Memory B cell (primary cell): ENCODE measurements at places on chromosomes 16 and 17.

- H3K27me3 ChIP-seq, result peaks cover 5% of the 10 kb centered on the region
- H3K36me3 ChIP-seq, result peaks cover 3% of the 10 kb centered on the region
- H3K4me1 ChIP-seq, result no peaks in the 10 kb centered on the region
- no peak overlapping the region for H3K4me3 ChIP-seq
- DNase-seq, result no peak
These were observed 11.5 kb upstream of the IL34 start for GRCh38 chr16:70634861-70635260.

DNA sequence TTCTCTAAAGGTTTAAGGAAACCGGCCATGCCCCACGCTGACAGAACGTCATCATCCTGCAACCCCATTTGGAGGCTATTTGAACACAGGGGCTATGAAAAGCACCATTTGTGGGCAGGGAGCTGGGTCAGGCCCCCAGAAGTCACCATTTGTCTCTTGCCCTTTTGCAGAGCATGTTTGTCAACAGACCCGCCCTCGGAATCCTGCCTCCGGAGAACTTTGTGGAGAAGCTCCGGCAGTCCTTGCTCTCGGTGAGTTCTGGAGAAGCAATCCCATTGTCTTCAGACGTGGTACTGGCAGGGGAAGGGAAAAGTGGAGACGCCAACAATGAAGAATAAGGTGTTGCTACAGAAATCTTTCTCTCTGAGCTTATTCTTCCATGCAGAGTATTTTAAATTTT, 33.5 kb downstream of the TMEM186 start:
- no peak overlapping the region for H3K4me3 ChIP-seq
- no peak for DNase-seq
- H3K36me3 ChIP-seq, result peaks cover 19% of the 10 kb centered on the region

DNA sequence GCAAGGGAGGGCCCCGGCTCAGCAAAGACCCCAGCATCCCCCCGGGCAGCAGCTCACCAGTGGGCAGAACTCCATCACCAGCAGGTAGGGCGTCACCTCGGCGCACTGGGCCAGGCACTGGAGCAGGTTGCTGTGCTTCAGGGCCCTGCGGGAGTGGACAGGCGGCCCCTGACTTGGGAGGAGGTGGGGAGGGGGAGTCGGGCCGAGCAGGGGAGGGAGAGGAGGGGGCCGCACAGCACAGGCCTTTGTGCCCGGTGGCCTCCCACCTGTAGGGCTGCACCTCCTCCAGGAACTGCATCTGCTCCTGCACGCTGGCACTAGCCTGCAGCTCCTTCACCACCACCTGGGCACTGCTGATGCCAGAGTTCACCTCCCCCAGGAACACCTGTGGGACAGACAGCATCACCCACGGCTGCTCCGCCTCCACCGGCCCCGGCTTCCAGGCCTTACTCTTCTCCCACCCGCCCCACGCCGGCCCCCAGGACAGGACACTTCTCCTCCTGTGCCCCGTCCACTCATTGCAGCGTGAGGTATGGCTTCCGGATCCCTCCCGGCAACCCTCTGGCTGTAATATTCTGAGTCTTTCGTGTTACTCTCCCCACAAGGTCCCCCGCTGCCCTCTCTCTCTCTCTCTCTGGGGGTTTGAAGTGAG, 37.7 kb upstream of the PVALEF start:
- no peak overlapping the region for H3K4me3 ChIP-seq
- DNase-seq, result no peak
- H3K27me3 ChIP-seq, result no peaks in the 10 kb centered on the region
- no peaks in the 10 kb centered on the region for H3K36me3 ChIP-seq

GRCh38 chr17:38587947-38588787, 17.6 kb downstream of the SRCIN1 start:
- DNase-seq, result no peak
- peaks cover 19% of the 10 kb centered on the region for H3K4me1 ChIP-seq
- H3K4me3 ChIP-seq, result no peak overlapping the region
- no peaks in the 10 kb centered on the region for H3K36me3 ChIP-seq
- peaks cover 48% of the 10 kb centered on the region for H3K27me3 ChIP-seq
- H3K27ac ChIP-seq, result no peak overlapping the region

- peaks cover 25% of the 10 kb centered on the region for H3K4me1 ChIP-seq
- peak overlapping the region; percentile 73 for H3K4me3 ChIP-seq
- DNase-seq, result peak; percentile 69
- no peaks in the 10 kb centered on the region for H3K27me3 ChIP-seq
- H3K36me3 ChIP-seq, result peaks cover 1% of the 10 kb centered on the region
- H3K27ac ChIP-seq, result peak overlapping the region; percentile 89
These were observed 3.4 kb downstream of the SGCA start for GRCh38 chr17:50169121-50169764.

GRCh38 chr16:5186381-5186903, 88.8 kb upstream of the EEF2KMT start:
- peaks cover 1% of the 10 kb centered on the region for H3K27me3 ChIP-seq
- no peaks in the 10 kb centered on the region for H3K36me3 ChIP-seq
- no peak for DNase-seq
- H3K4me1 ChIP-seq, result no peaks in the 10 kb centered on the region
- no peak overlapping the region for H3K27ac ChIP-seq

DNA sequence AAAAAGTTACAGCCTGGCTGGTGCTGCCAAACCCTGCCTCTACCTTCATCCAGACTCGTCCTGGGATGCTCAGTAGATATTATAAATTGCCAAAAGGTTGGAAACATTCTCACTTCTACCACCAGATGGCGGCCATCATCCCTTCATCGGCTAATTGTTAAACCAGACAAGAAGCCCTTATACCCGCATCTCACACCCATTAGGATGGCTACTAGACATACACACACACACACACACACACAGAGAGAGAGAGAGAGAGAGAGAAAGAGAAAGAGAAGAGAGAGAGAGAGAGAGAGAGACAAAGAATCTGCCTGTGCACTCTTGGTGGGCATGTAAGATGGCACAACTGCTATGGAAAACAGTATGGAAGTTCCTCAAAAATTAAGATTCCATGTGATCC, 15.0 kb upstream of the SCIMP start:
- H3K27me3 ChIP-seq, result no peaks in the 10 kb centered on the region
- peak overlapping the region; percentile 76 for H3K27ac ChIP-seq
- DNase-seq, result peak; percentile 70
- H3K4me3 ChIP-seq, result peak overlapping the region; percentile 1

GRCh38 chr16:4263504-4264436, 9.1 kb downstream of the TFAP4 start:
- H3K36me3 ChIP-seq, result peaks cover 8% of the 10 kb centered on the region
- no peak for DNase-seq
- H3K27ac ChIP-seq, result no peak overlapping the region
- H3K4me1 ChIP-seq, result peaks cover 9% of the 10 kb centered on the region

- H3K27me3 ChIP-seq, result peaks cover 4% of the 10 kb centered on the region
- H3K4me1 ChIP-seq, result no peaks in the 10 kb centered on the region
- no peak for DNase-seq
- H3K27ac ChIP-seq, result no peak overlapping the region
- no peak overlapping the region for H3K4me3 ChIP-seq
- H3K36me3 ChIP-seq, result no peaks in the 10 kb centered on the region
These were observed 8.2 kb downstream of the CDH15 start for GRCh38 chr16:89179656-89180315.

GRCh38 chr16:12653820-12654392, 149.8 kb downstream of the CPPED1 start:
- peaks cover 7% of the 10 kb centered on the region for H3K27me3 ChIP-seq
- no peak overlapping the region for H3K4me3 ChIP-seq
- H3K36me3 ChIP-seq, result peaks cover 4% of the 10 kb centered on the region

DNA sequence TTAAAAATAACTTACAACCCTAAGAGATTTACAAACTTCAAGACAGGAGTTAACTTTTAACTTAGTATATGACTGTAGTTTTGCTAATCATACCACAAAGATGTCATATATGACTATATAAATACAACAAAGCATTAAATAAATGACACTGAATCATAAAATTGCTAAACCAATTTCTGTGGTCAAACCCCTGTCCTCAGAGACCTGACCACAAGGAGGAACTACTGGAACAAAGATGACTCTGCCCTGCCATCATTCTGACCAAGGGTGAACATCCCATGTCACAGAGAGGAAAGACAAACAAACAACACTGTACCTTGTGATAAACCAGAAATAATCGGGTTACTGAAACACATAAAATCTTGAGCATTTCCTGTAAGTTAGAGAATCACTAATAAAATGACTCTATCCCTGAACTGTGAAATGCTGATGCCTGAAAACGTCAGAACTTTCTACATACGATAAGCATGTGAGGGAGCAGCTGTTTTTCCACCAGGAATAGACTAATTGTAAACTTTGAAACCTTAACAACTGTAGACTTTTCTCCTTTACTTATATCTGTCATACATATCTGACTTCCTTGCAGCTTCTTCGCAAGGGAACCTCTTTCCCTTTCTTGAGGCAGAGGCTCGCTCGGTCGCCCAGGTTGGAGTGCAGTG, 47.9 kb downstream of the WDR59 start:
- peaks cover 3% of the 10 kb centered on the region for H3K4me1 ChIP-seq
- peaks cover 29% of the 10 kb centered on the region for H3K36me3 ChIP-seq
- no peak overlapping the region for H3K4me3 ChIP-seq
- no peaks in the 10 kb centered on the region for H3K27me3 ChIP-seq
- no peak for DNase-seq

- no peak overlapping the region for H3K27ac ChIP-seq
- H3K36me3 ChIP-seq, result no peaks in the 10 kb centered on the region
- no peak for DNase-seq
- H3K27me3 ChIP-seq, result no peaks in the 10 kb centered on the region
- H3K4me1 ChIP-seq, result no peaks in the 10 kb centered on the region
These were observed 67.9 kb downstream of the IRX6 start for GRCh38 chr16:55391760-55392375.

GRCh38 chr17:50218771-50219315, 17.4 kb upstream of the COL1A1 start:
- H3K36me3 ChIP-seq, result no peaks in the 10 kb centered on the region
- H3K27ac ChIP-seq, result no peak overlapping the region
- peaks cover 9% of the 10 kb centered on the region for H3K27me3 ChIP-seq
- no peak overlapping the region for H3K4me3 ChIP-seq
- H3K4me1 ChIP-seq, result peaks cover 3% of the 10 kb centered on the region

- peak overlapping the region; percentile 86 for H3K4me3 ChIP-seq
- peaks cover 4% of the 10 kb centered on the region for H3K36me3 ChIP-seq
- H3K27me3 ChIP-seq, result no peaks in the 10 kb centered on the region
- DNase-seq, result no peak
These were observed 1.2 kb upstream of the DPEP2 start for GRCh38 chr16:68000450-68000849.

- no peaks in the 10 kb centered on the region for H3K27me3 ChIP-seq
- H3K36me3 ChIP-seq, result peaks cover 1% of the 10 kb centered on the region
- no peak for DNase-seq
- H3K4me1 ChIP-seq, result peaks cover 14% of the 10 kb centered on the region
These were observed 818 bp upstream of the BCAS3 start for GRCh38 chr17:60676758-60677307.

DNA sequence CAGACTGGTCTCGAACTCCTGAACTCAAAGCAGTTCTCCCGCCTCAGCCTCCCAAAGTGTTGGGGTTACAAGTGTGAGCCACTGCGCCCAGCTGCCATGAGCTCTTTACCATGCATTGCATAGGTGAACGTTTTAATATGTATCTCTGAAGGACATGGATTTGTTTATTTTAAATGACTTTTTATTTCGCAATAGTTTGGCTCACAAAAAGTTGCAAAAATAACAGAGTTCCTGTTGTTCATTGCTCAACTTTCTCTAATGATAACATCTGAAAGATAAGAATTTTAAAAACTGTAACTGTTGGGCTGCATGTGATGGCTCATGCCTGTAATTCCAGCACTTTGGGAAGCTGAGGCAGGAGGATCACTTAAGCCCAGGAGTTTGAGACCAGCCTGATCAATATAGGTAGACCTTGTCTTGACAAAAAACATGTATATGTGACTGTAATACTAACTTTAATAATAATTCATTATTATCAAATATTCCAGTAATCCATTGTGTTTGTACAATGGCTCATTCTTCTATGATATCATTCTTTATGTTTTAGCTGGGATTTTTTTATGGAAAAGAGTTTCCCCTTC, 80.1 kb downstream of the ABCC1 start:
- H3K36me3 ChIP-seq, result peaks cover 5% of the 10 kb centered on the region
- H3K27me3 ChIP-seq, result no peaks in the 10 kb centered on the region
- H3K4me1 ChIP-seq, result peaks cover 20% of the 10 kb centered on the region

DNA sequence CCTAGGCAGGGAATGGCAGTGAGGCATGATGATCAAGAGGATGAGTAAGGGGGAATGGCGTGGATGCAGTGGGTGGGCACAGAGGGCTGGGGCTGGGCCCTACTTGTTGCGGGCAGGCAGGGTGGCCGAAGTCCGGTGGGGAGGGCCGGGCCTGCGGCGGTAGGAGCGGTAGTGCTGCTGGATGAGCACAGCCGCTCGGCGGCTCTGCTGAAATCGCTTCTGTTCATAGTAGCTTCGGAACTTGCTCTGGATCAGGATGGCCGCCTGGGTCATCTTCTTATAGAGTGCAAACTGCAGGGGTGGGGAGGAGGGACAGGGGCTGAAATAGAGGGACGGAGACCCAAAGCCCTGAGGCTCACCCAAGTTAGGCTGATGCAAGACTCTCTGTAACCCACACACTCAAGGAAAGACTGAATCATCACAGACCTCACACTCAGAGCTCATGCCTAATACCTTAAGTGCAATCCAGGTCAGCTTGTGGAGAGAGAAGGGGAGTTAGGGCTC, 1.5 kb upstream of the SPAG7 start:
- no peak overlapping the region for H3K27ac ChIP-seq
- peaks cover 17% of the 10 kb centered on the region for H3K36me3 ChIP-seq
- DNase-seq, result no peak
- H3K4me3 ChIP-seq, result no peak overlapping the region
- H3K27me3 ChIP-seq, result no peaks in the 10 kb centered on the region

GRCh38 chr17:39736319-39737165, 1.2 kb upstream of the GRB7 start:
- no peak overlapping the region for H3K27ac ChIP-seq
- peaks cover 2% of the 10 kb centered on the region for H3K36me3 ChIP-seq
- peaks cover 22% of the 10 kb centered on the region for H3K27me3 ChIP-seq
- no peak for DNase-seq
- peaks cover 24% of the 10 kb centered on the region for H3K4me1 ChIP-seq

GRCh38 chr17:80827646-80828643, 163.7 kb upstream of the CHMP6 start:
- H3K36me3 ChIP-seq, result peaks cover 7% of the 10 kb centered on the region
- no peak overlapping the region for H3K4me3 ChIP-seq
- H3K27me3 ChIP-seq, result no peaks in the 10 kb centered on the region
- H3K4me1 ChIP-seq, result peaks cover 5% of the 10 kb centered on the region

GRCh38 chr17:68011199-68011665, 15.0 kb upstream of the C17orf58 start:
- peaks cover 3% of the 10 kb centered on the region for H3K4me1 ChIP-seq
- H3K27me3 ChIP-seq, result peaks cover 2% of the 10 kb centered on the region
- H3K4me3 ChIP-seq, result peak overlapping the region; percentile 54
- H3K27ac ChIP-seq, result no peak overlapping the region
- peak; percentile 41 for DNase-seq
